ENCODE measurements at places on chromosomes 2 and 18.

DNA sequence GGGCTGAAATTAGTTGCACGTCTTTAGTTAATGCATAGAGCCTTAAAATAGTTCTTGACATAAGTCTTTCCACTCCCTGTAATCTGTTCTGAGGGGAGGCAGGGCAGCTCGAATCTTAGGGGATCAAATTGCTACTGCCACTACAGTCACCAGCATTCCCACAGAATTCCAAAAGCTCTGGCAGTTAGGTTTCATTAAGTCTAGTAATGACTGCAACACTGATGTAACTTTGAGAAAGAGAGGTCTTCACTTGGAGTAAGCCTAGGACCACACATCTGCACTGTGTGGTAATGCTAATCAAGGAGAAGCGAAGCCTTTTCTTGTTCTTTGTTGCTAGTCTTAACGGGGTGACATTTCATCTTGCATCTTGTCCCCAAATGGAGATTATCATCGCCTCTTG, 19.3 kb upstream of the NCK2 start:
- no peak for DNase-seq

GRCh38 chr18:74906184-74906583, 302.8 kb downstream of the PTGR3 start:
- no peak for DNase-seq

GRCh38 chr2:1246239-1246638, 167.0 kb upstream of the TPO start:
- DNase-seq, result no peak

GRCh38 chr2:33903215-33903614, 304.1 kb upstream of the FAM98A start:
- no peak for DNase-seq

- no peak for DNase-seq
These were observed 236.3 kb upstream of the ID2 start for GRCh38 chr2:8445580-8445979.

GRCh38 chr2:215657844-215658243, 222.0 kb upstream of the FN1 start:
- DNase-seq, result peak; percentile 98

- peak; percentile 52 for DNase-seq
These were observed 37.1 kb downstream of the ARHGEF4 start for GRCh38 chr2:130873700-130874346.

- no peak for DNase-seq
These were observed 45.5 kb downstream of the ZFP36L2 start for GRCh38 chr2:43180897-43181296.

DNA sequence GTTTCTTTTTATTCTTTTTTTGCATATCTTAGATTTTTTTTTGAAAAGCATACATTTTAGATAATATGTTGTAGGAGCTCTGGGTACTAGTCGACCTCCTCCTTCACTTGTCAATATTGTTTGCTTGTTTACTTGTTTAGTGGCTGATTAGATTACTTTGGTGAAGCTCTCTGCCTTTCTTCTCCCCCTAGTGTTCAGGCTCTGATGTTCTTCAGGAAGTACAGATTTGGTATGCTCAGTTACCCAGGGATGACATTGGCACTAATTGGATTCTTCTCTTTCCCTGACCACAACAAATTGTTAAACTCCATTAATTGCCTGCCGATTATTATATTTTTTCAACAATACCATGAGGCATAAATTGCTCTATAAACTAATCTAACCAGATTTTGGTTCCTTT, 491.2 kb downstream of the SUCLG1 start:
- no peak for DNase-seq

DNA sequence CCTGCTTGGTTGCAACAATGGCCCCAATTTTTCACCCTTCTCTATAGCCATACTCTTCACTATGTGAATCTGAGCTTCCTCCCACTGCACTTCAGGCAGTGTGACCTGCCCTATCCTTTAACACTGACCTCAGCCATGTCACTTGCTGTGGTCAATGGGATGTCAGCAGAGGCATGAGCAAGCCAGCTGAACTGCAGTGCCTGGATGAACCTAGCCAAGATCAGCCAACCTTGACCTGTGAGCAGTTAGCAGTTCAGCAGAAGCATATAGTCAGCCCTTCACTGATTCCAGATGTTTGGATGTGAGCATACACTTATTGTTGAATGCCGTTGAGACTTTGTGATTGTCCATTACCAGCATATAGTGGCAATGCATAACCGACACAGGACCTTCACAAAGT, 63.4 kb upstream of the BOD1L2 start:
- DNase-seq, result no peak

GRCh38 chr2:8514796-8515758, 166.8 kb upstream of the ID2 start:
- DNase-seq, result no peak

- DNase-seq, result no peak
These were observed 21.6 kb downstream of the EIPR1 start for GRCh38 chr2:3355951-3356569.

GRCh38 chr2:241811201-241811951, 2.4 kb downstream of the NEU4 start:
- no peak for DNase-seq

DNA sequence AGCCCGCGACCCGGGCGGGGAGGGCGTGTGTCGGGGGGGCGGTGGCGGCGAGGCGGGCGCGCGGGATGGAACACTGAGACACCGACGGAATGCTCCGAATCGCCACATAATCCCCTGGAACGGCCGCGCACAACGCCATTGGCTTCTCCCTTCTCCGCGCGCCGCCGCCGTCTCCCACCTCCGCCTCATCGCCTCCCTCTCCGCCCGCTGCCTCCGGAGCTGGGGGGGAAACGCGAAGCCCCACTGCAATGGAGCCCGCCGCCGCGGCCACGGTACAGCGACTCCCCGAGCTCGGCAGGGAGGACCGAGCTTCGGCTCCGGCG, at the start of gene PHLPP1:
PHLPP1 (plus strand) TSS at position 106 of the 323 bp plus-strand sequence; CDS start at position 249, 143 bp downstream.
- DNase-seq, result no peak

DNA sequence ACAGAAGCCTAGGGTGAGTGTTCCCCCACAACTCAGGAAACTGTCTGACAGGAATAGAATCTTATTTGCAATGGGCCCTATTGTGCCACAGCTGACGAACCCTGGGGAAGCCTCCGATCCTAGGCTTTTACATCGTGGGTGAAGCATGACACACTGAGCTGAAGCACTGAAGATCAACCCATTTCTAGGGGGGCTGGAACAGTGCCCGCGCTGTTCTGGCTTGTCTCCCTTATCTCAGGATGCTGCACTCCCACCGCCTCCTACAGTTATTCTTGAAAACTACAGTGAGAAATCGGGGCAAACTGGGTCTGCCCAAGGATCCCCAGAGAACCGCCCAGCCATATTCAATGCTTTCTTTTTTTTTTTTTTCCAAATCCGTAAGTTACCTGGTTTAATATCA, 41.1 kb downstream of the NETO1 start:
- no peak for DNase-seq

DNA sequence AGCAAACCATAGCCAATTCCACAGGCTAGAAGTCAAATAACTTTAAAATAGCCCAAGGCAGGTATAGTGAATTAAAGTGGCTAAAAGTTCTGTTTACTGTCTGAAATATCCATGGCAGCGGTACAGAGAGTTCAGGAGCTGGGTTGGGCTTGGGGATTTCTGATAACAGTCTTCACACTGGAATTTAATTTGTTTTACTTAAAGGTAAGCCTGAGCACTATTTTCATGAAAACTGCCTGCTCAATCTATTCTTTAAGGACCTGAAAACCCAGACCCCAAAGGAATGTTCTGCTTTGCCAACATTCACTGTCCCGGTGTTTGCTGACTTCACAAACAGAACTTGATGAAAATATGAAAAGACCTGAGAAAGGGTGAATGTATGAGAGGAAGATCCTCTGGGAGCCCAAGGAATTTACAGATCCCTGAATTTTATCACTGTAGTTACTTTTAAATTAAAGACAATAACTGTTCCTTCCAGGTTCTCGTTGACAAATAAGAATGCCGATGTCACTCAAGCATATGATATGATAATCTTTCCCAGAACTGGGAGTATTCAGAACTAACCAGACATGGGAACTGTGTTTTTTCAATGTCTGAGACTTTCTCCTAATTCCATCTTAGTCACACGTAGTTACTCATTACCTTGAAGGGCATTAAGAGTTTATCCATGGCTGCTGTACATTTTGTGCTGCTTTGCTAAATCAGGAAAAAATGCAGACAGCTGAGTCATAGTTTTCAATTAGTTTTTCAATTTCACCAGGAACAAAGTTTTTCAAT, 28.3 kb upstream of the ITGB6 start:
- peak; percentile 76 for DNase-seq

GRCh38 chr2:216555274-216555673, 56.6 kb downstream of the RPL37A start:
- no peak for DNase-seq

DNA sequence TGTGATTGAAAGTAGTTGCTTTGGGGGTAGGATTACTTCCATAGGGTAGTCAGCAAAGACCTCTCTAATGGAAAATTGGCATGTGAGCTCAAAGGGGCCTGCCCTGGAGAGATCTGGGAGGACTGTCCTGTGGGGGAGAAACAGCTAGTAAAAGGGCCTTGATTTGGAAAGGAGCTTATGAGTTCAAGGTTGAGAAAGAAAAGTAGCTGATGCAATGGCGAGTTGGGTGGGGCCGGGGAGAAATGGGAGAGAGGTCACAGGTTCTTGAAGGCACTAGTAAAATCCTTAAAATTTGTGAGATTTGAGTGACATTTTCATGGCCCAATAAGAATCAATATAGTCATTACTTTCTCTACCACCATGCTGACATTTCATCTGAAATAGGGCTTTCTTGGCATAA, 82.0 kb upstream of the CCDC195 start:
- DNase-seq, result no peak

DNA sequence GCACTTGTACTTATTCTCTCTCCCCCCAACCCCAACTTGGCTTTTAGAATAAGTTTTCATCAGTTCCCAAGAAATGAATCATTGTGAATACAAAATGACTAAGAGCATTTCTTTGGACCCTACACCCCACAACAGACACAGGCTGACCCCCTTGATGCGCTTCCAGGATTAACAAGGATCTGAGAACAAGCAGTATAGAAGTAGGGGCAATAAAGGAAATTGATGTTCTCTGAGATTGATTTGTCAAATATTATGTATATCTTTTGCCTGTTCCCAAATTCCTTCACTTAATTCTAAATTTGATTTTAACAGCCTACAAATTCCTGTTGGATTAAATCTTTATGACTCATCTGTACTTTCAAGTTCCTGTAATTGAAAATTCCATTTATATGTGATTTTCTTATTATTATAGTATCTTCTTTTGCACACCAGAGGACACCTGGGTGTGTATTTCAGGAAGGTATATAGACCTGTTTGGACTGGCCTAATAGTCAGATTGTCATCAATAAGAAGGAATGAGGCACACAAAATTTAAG, 10.2 kb upstream of the PTPN4 start:
- DNase-seq, result no peak

DNA sequence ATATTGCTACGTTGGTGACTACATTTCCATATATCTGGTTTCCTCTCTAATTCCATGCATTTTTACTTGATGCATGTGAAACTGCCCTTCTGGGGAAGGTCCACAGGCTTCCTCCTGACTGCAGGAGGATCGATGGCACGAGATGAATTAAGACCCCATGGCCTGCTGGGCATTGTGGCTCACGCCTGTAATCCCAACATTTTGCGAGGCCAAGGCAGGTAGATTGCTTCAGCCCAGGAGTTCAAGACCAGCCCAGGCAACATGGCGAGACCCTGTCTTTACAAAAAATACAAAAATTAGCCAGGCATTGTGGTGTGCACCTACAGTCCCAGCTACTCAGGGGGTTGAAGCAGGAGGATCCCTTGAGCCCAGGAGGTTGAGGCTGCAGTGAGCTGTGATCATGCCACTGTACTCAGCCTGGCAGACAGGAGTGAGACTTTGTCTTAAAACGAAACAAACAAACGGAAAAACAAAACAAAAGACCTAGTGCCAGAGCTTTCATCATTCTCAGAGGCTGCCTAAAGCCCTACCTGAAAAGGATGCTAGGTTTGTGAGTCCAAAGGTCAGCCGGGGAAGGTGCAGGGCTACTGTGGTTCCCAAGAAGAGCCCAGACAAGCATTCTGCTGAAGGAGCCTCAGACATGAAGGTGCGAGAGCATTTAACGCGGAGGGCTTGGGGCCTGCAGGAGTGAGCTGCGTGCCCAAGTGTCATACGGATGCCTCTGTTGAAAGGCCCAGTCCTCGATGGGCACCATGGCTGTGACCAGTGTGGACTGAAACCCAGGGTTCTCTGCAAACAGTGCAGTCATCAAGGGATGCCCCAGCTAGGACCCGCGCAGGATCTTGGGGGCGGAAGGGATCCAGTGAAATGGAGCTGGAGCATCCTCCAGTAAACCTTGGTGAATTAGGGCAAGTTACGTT, 21.6 kb downstream of the GPR55 start:
- DNase-seq, result no peak

DNA sequence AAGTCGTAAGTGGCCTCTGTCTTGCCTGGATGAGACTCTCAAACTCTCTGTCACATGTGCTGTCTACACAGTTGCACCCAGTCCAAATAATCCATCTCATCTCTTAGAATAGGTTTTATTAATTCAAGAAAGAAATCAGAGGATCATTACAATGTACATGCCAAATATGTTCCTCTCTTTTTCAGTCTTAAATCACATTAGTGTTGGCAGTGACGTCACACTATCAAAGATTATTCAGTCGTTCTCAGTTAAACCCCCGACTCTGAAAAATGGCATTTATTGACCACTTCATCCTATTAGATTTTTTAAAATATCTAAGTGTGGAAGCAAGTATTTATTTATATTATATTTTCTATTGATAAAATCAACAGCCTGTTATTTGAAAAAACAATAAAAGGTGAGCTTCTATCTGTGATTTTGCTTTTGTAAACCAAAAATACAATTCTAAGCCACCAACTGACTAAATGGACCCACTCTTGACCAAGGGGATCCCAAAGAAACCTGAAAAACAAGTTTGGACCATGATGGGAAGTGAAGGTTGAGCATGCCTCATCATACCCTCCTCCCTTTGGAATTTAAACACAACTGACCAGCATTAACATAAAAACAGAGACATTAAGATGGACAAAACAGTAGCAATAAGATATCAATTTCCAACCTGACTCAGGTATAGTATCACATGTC, 1894.4 kb upstream of the LRRTM1 start:
- DNase-seq, result no peak

GRCh38 chr2:38165698-38166097, 89.7 kb upstream of the CYP1B1 start:
- DNase-seq, result no peak

DNA sequence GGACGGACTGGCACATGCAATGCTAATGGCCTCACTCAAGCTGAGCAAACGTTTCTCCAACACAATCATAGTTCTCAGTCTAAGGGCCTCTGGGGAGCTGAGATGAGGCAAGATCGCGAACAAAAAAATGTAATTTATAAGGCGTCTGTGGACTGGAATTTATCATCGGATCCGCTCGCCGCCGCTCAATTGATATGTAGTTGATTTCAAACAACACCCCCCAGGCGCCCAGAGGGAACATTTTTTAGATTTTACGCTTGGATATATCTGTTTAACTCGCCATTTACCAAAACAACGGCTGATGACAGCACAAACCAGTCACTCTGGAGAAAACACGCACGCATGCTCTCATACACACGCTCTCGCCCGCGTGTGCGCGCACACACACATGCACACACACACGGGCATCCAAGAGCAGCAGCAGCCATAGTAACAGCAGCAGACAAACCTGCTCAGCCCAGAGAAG, 335.8 kb downstream of the SMAD2 start:
- no peak for DNase-seq

GRCh38 chr2:240235811-240236210, 95.4 kb upstream of the OTOS start:
- DNase-seq, result no peak
